ENCODE measurements at places on chromosomes 4 and X. TPM values are rescaled to one million over a fixed set of nuclear protein-coding genes. Genes with fewer than 3 reads are reported as not detected.

The DUSP9 gene
- not detected for total RNA-seq

The FHIP1A gene
- 2.3 TPM for total RNA-seq

The DMD gene
- 9.0 TPM for total RNA-seq

The UGT2B10 gene
- total RNA-seq = not detected

The ZAR1 gene
- total RNA-seq = not detected

The SHISA3 gene
- total RNA-seq = 0.66 TPM

The RTL5 gene
- total RNA-seq = 4.2 TPM

The NDP gene
- total RNA-seq = not detected

The TKTL2 gene
- total RNA-seq = 0.39 TPM

The FAM114A1 gene
- total RNA-seq = 50.2 TPM

The ZNF157 gene
- total RNA-seq = 0.46 TPM

The NAP1L2 gene
- 3.8 TPM for total RNA-seq

The PABPC4L gene
- total RNA-seq = 0.49 TPM

The SSX3 gene
- total RNA-seq = not detected

The AMER1 gene
- 5.2 TPM for total RNA-seq

The SEL1L3 gene
- 125 TPM for total RNA-seq

The PGRMC1 gene
- 55.2 TPM for total RNA-seq

The FOXP3 gene
- 2.5 TPM for total RNA-seq

The EPGN gene
- 0.46 TPM for total RNA-seq

The GATA1 gene
- 1.3 TPM for total RNA-seq

The TLR3 gene
- total RNA-seq = 5.7 TPM

The TMPRSS11F gene
- not detected for total RNA-seq

The ARFIP1 gene
- 35.0 TPM for total RNA-seq

The PRRG3 gene
- total RNA-seq = 1.5 TPM

The TSPAN7 gene
- 97.3 TPM for total RNA-seq

The FAM199X gene
- total RNA-seq = 22.9 TPM

The TMEM35A gene
- 0.20 TPM for total RNA-seq

The TEX11 gene
- total RNA-seq = 0.77 TPM

The TIGD4 gene
- total RNA-seq = 0.68 TPM

The EDNRA gene
- total RNA-seq = 6.2 TPM

The SMIM10 gene
- total RNA-seq = 5.2 TPM

The SORCS2 gene
- 0.60 TPM for total RNA-seq

The NUP54 gene
- total RNA-seq = 30.8 TPM

The MFAP3L gene
- total RNA-seq = 7.0 TPM
